ENCODE measurements at places on chromosomes 7 and 10.
A peak's percentile ranks its signal among the peaks of the same experiment; 100 is the strongest.

GRCh38 chr10:52486840-52487611, 172.9 kb downstream of the DKK1 start:
- DNase-seq = peak; percentile 41

GRCh38 chr7:34835901-34836600, 178.0 kb downstream of the NPSR1 start:
- DNase-seq = no peak

- DNase-seq = no peak
These were observed 209.0 kb downstream of the MAGI2 start for GRCh38 chr7:79244482-79244881.

DNA sequence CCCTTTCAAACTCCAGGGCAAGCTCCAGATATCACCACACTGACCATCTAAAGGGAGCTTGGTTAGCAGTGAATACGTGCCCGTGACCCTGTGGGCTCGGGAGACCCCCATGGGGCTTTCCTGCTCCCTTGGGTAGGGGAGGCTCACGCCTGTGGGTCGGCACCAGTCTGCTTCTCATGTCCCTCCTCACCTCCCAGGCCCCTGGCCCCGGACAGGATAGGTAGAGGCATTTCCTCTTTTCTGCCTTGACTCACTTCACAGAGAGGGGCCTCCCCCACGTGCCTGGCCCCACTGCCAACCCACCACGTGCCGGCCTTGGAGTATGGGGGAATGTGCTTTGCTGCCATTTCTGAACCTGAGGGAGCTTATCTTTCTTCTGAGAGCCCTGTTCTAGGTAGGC, 131.3 kb upstream of the FAM20C start:
- no peak for DNase-seq

- no peak for DNase-seq
These were observed 78.3 kb downstream of the RAPGEF5 start for GRCh38 chr7:22278660-22279059.

DNA sequence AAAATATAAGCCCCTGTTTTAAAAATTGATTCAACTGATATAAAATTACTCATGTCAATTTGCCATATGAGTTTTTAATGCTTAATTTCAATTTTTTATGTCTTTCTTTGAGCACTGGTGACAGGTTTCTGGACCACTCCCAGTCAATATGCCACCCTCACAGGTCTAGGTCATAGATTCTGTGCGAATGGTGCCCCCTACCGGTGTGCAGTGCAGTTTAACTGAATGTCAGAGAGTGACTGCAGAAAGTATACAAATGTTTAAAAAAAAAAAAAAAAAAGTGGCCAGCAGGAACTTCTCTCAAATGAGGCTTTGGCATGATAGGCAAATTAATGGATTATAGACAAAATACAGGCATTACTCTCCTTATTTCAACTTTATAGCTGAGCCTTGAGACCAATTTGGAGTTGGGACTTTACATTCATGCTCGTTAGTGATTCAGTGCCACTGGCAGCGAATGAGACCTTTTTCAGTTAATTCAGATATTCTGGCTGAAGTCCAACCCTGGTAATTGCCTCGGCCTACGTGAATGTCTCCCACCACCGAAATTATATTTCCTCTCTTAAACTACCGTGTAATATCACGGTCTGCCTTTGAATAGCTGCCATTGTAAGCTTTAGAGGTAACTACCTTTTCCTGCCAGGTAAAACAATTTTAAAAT, 427.6 kb downstream of the PHTF2 start:
- peak; percentile 76 for DNase-seq

DNA sequence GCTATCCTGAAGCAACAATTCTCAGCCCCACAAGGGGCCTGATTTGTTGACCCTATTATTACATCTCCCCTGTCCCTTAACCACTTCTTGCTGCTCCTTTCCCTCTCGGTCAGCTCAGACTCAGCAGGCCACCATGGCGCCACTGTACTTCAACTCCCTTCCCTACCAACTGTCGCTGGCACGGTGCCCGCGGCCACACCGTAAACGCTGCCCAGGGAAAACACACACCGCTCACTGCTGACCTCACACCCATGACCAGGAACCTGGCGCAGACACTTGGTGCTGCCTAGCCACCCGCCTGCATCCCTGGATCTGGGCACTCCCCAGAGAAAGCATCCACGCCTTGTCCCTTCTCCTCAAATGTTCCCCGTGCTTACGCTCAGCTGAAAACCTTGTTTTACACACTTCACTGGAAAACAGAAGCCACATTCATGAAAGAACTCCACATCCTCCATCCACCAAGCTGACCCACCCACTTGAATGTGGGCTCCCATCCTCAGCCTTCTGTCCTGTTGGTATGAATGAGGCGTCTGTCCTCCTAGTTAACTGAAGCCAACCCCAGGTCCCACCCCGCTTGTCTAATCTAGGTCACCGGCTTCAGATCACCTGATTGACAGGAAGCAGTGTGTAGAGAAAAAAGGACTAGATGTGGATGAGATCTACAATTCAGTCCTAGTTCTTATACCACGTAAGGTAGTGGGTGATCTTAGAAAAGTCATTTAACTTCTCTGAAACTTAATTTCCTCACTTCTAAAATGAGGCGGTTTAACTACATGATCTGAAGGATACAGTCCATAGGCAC, 28.5 kb upstream of the CRYGN start:
- DNase-seq = peak; percentile 85

DNA sequence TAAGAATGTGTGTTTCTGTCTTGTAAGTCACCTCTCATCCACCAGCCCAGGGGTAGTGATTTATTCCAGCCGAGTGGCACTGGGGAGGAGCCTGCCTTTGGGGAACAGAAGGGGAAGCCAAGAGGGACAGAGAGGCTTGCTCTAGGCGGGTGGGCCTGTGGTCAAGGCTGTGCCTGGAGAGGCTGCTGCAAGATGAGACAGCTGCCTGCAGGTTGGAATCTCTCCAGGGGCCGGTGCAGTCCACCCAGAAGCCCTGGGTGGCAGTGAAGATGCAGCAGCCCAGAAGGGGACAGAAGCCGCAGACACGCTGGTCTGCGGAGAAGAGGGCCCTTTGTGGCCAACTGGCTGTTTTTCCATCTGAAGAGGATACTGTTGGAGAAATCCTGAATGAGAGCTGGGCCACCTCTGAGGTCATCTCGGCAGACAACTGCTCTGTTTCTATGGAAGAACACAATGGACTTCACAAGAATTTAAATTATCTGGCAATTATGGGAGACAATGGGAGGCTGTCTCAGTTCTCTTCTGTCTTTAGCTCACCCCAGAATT, 175.7 kb downstream of the GFRA1 start:
- DNase-seq = no peak

GRCh38 chr10:117005527-117006055, 604 bp upstream of the SHTN1 start:
- no peak for DNase-seq

DNA sequence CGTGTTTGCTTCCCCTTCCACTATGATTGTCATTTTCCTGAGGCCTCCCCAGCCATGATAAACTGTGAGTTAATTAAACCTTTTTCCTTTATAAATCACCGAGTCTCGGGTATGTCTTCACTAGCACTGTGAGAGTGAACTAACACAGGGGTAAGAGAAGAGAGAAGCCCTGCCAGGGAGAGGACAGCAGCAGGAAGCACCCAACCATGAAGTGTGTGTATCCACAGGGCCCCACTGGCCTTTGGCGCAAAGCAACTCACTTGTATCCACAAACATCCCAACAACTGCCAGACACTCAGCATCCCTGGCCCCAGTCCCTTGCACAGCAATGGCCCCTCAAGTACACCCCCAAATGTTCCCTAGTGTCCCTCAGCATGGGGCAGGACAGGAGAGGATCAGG, 115.1 kb downstream of the MAD1L1 start:
- DNase-seq = no peak

DNA sequence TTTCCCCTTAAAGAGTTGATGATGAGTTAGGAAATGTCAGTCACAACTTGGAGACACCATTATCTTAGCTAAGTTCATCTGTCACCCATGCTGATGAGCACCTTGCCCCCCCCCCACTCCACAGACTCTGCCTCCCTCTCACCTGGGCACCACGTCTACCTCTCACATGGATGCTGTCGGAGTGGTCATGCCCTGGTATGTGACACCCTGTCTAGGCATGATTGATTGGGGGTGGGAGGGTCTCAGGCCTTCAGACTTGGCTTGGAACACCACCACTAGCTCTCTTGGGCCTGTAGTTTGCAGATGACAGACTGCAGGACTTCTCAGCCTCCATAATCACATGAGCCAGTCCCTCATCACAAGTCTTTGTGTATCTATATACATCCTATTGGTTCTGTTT, 78.0 kb downstream of the WDR37 start:
- DNase-seq = no peak

DNA sequence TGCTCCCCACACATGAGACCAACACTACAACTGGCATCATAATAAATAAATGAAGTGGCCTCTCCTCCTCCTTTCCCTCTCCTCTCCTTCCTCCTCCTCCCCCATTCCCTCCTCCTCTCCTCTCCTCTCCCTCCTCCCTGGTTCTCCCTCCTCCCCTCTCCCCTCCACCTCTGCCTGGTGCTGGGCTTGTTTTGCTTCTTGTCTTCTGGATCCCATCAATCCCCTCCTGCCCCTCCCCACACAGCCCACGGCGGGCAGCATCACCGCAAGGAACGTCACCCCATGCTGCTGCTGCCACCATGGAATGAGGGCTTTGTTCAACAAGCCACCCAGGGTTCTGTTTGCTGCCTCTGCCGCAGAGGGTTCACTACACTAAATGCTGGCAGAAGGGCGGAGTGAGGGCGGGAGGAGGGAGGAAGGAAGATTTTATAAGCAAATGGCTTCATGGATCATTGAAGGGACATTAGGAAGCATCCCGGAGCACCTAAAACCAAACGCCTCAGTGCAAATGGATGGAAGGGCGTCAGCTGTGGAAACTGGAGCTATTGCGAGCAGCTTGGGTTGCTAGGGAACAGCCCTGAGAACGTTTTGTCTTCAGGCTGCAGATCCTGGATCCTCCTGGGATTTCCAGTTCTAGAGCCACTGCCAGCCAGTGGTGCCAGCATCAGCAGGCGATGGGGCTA, 379.7 kb upstream of the ZMIZ1 start:
- DNase-seq = no peak

DNA sequence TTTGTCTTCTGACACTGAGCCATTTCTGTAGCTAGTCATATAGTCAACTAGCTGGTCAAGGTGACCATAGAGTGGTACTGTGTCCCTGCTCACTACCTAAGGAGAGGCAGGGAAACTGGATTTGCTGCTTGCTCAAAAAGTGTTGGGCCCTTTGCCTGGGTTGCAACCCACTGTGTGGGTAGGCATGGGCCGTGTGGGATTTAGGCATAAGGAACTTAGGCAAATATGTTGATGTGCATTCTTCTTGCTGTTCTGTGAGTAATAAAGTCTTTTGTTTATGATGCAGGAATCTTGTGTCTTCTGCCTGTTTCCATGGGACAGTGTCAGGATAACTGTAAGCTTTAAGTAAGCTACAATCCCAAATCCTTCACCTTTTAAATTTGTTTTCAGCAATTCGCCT, 23.1 kb upstream of the TCTN3 start:
- no peak for DNase-seq

- DNase-seq = no peak
These were observed 32.6 kb downstream of the PIP4K2A start for GRCh38 chr10:22681783-22682183.

DNA sequence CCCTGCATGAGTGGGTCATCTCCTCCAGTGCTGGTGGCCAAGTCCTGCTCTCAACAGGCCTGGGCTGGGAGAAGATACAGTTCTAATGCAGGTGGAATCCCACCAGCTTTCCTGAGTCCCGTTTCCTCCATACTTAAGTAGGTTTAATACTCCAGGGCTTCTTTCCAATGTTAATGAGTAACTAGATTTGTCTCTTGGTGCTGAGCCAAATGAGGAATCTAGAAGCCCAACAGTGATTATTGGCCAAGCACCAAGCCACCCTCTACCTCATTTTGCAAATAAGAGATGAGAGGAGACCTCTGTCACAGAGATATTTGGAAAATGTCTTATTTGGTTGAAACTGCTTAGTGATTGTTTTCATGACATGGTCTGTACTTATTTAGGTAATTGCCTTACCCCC, 37.1 kb downstream of the STARD3NL start:
- no peak for DNase-seq

DNA sequence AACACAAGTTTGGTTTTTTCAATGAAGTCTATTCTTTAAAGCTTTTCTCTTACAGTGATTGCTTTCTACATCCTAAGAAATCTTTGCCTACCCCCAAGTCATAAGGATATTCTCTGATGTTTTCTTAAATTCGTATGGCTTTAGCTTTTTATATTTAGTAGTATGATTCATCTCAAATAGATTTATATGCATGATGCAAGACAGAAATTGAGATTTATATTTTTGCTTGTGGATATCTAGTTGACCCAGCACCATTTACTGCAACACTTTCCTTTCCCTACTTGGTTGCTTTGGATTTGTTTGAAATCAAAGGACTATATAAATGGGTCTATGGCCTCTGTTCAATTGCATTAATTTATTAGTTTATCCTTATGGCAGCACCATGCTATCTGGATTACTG, 113.9 kb downstream of the ZNF438 start:
- no peak for DNase-seq

DNA sequence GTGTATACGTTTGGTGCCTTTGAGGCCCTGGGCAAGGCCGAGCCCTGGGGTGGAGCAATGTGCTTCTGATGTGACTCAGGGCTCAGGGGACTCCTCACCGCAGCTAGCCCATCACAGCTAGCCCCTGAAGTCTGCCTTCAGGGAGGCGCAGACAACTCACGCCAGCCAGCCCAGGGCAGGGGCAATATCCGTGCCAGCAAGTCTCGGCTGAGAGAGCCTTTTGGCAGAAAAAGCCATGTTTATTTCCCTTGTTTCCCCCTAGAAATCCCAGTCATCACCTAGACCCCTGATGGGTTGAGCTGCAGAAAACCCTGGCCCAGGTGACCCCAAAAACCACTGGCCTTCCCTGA, 90.4 kb downstream of the CHST15 start:
- no peak for DNase-seq

GRCh38 chr10:89550509-89550908, 15.1 kb upstream of the SLC16A12 start:
- DNase-seq = peak; percentile 13

DNA sequence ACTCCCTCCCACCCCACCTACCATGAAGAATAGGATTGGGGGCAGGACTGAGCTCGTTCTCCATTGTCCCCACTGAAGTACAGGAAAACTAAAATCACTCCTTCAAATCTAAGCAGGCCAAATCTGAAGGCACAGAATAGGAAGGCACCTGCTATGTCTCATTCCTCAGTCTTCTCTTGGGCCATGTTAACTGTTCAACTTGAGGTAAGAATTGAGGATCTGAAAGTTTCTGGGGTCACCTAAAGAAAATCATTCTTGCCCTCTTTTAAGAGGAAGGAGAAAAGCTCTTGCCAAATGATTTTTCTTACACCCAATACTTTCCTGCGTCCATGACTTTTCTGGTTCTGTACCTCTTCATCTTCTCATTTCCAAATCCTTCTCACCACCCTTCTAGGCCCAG, 4.9 kb downstream of the CPN1 start:
- DNase-seq = no peak

DNA sequence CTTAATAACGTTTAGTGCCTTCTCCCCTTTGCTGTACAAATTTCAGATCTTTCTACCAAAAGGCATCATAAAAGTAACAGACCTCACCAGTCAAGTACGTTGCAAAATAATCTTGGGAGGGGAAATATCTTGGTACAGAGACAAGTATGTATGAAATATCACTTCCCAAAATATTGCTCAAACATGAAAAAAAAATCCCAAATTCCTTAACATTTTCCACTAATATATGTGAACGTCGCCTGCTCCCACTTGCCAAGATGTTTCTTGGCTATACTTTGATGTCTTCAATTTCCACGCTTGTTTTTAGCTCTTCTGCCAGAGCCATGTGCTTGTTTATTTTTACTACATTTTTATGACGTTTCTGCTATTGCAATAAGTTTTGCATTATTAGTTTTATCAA, 223.5 kb downstream of the PLXNA4 start:
- no peak for DNase-seq

- DNase-seq = peak; percentile 37
These were observed 712.1 kb downstream of the PHTF2 start for GRCh38 chr7:78510580-78511188.

All from COLO829 (cell line).